Activated CD4-positive, alpha-beta T cell treated with anti-CD3 and anti-CD28 coated beads for 1 hour (primary cell): ENCODE measurements at places on chromosomes 7 and 10.

DNA sequence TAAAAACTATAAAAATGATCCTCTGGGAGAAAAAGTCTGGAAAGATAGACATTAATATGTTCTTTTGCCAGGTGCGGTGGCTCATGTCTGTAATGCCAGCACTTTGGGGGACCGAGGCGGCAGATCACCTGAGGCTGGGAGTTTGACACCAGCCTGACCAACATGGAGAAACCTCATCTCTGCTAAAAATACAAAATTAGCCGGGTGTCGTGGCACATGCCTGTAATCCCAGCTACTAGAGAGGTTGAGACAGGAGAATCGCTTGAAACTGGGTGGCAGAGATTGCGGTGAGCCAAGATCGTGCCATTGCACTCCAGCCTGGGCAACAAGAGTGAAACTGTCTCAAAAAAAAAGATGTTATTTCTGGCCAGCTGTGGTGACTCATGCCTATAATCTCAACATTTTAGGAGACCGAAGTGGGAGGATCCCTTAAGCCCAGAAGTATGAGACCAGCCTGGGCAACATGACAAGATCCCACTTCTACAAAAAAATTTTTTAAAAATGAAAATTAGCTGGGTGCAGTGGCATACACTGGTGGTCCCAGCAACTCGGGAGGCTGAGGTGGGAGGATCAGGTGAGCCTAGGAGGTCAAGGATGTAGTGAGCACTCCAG is 101.9 kb upstream of the LRRN3 start:
- no peak for DNase-seq

DNA sequence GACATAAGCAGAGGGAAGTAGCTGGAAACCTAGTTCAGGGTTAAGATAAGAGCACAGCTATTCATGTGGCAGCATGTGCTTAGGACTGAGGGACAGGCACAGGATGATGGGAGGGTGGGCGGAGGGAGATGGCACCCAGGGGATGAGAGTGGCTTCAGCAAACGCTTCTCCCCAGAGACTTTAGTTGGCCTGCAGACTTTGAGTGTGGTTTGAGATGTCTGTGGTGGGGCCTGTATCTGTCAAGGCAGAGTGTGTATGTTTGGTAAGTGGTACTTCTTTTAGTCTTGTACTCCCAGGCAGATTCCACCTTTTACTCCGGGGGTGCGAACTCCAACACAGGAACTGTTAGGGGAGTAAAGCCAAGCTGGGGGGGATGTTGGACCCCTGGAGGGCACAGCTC is 88.9 kb downstream of the WDFY4 start:
- no peak for DNase-seq

GRCh38 chr7:148698007-148698396 is 701 bp upstream of the CUL1 start:
- DNase-seq = no peak

DNA sequence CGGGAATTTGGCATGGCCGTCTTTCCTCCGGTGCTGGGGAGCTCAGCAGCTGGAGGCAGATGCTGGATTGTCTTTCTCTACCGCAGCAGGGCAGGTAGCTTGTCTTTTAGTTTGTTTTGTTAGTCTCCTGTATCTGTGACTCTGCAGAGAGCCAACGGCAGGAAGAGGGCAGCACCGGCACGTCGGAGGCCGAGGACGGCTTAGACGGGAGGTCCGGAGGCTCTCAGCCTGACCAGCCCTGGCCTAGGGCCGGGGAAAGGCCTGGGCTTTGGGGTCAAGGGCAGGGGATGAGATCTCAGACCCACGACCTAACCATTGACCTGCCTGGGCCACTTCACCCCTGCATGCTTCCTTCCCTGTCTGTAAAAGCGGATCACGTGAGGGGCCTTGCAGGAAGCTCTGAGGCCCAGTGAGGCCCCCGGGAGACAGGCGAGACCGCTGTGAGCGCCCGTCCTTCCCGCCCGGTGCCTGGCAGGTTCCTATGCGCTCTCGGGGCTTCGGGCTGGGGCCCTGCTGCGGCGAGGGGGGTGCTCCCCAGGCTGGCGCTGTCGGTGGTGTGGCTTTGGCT is 72.7 kb downstream of the LHPP start:
- DNase-seq = no peak

GRCh38 chr10:47076949-47077361 is 165.7 kb downstream of the PTPN20 start:
- no peak for DNase-seq

DNA sequence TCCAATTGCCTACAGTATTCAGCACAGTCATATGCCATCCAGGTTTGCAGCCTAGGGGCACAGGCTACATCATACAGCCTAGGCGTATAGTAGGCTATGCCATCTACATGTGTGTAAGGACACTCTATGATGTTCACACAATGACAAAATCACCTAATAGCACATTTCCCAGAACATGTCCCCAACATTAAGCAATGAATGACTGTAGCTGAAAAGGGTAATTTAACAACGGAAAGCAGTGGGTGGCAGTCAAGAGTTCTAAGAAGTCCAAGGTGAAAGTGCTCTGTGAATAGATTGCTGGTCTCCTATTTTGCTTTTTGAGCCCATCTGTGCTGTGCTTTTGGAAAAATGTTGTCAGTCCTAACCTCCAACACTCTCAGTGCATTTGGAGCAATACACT is 162.6 kb downstream of the KLF6 start:
- DNase-seq = no peak

- no peak for DNase-seq
Observed at GRCh38 chr7:92837000-92837749, 802 bp upstream of the CDK6 start.

DNA sequence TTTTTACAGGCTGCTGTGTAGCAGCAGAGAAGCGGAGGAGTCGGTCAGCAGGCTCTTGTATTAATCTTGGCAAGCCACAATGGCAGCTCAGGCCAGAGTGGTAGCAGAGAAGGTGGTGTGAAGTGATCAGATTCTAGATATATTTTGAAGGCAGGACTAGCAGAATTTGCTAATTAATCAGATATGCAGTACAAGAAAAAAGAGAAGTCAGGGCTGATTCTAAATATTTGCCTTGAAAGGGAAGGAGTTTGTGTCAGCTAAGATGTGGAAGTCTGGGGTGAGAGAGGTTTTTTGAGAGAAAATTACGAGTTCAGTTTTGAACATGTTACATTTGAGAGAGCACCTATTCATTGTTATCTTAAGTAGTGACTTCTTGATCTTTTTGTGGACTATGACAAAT is 176.3 kb downstream of the WNT2 start:
- no peak for DNase-seq

- DNase-seq = no peak
Observed at GRCh38 chr7:142331941-142332340, 74.1 kb upstream of the PRSS58 start.

DNA sequence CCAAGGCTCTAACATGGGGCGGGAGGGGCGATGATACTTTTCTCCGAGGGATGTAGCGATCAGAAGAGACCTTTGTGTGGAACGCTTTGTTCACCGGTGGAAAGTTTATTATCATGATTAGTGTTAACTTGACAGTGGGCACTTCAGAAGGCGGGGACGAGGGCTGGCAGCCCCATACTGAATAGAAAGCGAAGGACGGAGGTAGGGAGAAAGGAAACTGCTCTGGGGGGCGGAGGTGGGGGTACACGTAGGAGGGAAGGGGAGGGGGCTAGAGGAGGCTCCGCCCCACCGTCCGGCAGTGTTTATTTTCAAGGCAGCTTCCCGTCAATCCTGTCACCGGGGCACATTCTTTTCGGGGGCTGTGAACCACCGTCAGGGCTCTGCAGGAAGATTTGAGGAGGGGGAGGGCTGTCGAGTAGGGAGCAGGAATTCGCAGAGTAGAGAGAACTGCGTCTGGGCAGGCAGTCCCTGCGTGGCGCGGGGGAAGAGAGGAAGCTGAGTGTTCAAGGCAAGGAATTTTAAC is 9.4 kb upstream of the NKX2-3 start:
- DNase-seq = no peak
